ENCODE measurements at places on chromosomes 7 and 10.

- no peak for DNase-seq
Measured at GRCh38 chr10:128708182-128708581, 582.0 kb upstream of the MKI67 start.

GRCh38 chr7:134900166-134900982 is 85.9 kb upstream of the AGBL3 start:
- DNase-seq, result no peak

DNA sequence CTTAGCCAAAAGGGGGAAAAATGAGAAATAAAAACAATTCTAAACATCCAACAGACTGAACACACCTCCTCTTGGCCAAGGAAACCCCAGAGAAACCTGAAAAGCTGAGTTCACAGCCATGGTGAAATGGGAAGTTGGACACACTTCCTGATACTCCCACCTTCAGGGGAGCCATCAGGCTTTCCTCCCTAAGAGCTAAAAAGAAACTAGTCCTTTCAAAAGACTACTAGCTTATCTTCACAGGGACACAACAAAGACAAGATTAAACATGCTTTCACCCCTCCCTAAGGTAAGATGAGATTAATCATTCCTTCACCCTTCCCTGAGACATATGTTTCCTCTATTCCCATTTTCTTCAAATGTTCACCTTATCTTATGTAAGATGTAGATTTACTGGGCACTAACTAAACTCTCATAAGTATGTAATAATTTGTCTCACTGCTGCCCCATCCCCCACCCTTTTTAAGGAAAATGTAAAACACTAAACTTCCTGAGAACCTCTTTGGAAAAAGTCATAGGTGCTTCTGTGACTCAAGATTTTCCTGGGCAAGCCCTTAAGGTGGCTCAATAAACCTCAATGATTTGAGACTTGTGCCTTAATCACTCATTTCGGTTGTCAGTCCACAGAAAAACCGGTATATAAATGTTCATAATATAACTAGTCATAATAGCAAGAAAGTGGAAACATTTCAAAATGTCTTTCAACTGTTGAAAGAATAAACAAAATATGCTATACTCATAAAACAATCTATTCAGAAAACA is 40.5 kb downstream of the HTR7 start:
- no peak for DNase-seq

DNA sequence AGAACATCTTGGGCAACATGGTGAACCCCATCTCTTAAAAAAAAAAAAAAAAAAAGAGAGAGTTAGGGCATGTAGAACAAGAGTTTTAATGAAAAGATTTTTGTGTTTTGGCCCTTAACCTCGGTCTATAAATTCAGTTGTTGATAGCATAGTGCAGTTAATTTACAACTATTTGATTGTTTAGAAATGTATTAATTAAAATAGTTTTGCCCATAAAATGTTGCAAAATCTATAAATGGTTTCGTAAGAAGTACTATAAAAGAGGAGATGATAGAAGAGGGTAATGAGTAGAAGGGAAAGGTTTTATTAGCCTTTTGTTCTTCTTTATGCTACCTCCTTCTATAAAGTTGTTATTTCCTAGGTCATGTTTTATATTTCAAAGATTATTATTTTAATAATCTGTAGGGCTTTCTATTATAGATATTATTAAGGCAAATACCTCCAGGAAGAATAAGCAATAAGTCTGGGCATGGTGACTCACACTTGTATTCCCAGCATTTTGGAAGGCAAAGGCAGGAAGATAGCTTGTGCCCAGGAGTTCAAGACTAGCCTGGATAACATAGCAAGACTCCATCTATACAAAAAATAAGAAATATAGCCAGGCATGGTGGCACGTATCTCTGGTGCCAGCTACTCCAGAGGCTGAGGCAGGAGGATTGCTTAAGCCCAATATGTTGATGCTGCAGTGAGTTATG is 73.3 kb downstream of the MCU start:
- no peak for DNase-seq

DNA sequence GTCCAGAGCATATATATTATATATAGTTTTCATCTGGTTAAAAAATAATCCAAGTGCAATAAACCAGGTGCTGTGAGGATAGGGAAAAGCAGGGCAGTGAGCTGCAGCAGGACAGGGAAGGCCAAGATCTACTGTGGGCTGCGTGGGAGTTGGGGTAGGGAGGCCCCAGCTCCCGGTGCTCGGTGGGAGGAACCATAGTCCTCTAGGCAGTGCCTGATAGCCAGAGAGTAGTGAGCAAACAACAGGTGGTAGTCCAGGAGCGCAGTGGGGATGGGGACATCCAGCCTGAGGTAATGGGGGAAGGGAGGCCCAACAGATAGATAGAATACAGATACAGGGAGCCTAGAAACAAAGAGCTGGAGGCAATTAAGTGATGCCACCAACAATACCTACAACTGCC is 4.1 kb upstream of the BMPR1A start:
- no peak for DNase-seq

- no peak for DNase-seq
Measured at GRCh38 chr7:52959336-52959735, 76.1 kb upstream of the POM121L12 start.

DNA sequence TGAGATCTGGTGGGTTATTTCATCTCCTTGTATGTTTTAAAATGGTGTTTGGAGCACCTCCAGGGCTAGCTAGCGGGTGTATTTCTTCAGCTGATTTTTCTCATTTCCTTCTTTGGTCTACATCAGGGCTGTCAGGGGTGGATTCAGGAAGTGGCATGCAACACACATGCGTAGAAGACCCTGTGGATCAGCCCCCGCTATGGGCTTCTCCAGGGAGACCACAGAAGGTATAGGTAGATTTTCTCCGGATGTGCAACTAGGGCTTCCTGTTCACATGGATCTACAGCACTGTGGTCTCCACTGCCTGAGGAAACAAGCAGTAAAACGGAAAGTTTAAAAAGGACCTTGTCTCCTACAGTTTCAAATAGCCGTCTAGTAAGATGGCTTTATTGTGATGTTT is 10.4 kb downstream of the NUB1 start:
- no peak for DNase-seq

- DNase-seq, result no peak
Measured at GRCh38 chr7:66576646-66577045, 52.0 kb upstream of the KCTD7 start.

GRCh38 chr10:92868036-92868435 is 19.7 kb downstream of the EXOC6 start:
- no peak for DNase-seq

- DNase-seq, result no peak
Measured at GRCh38 chr10:14330388-14331061, at the start of gene FRMD4A. Gene FRMD4A, minus strand, starts transcription at chr10:14330924.

DNA sequence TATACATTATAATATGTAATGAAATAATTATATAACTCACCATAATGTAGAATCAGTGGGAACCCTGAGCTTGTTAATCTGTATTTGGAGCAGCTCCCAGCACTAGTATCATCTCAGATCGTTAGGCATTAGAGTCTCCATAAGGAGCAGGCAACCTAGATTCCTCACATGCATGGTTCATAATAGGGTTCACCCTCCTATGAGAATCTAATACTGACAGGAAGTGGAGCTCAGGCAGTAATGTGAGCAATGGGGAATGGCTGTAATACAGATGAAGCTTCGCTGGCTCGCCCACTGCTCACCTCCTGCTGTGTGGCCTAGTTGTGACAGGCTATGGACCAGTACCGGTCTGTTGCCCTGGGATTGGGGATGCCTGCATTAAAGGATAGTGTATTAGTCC is 49.5 kb downstream of the RSBN1L start:
- DNase-seq, result no peak

DNA sequence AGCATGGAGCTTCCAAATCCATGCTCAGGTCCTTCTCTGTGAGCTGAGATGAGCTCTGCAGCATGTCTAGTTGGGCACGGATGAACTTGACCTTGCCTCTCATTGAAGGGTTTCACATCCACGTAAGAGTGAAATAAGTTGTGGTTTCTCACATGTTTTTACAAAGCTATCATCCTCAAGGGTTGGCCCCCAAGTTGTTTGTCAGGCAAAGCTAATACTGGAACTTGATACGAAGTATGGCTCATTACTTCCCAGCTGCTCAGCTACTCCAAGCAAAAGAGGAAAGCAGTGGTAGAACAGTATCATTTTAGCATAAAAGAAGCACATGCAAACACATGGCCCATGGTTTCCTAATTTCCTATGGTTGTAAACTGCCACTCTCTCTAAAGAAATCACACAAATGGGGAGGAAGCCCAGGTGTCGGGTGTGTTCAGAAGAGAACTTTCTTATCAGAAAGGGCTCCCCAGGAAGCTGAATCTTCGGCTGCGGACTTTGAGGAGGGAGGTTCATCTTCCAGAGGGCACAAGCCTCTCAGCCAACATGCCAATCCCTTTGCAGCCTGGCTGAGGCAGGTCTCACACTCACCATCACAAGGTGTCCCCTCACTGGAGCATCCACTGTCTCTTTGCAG is 45.3 kb downstream of the PDLIM1 start:
- DNase-seq, result no peak

GRCh38 chr7:156031679-156032478 is 219.6 kb upstream of the SHH start:
- DNase-seq, result no peak

DNA sequence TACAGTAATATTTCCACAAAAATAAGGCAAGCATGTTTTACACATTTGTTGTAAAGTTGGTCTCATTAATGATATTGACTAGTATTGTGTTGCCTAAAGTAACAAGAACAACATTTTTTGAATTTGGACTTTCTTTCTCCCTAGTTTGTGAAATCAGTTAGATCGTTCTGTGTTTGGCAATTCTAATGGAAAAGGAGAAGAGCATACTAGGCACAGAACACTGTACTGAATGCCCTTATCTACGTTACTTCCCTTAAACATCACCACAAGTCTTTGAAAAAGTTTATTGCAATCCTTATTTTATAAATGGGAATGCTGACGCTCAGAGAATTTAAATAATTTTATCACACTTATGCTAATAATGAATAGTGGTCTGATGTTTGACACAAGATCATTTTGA is 372.2 kb downstream of the EXOC4 start:
- DNase-seq, result no peak

- DNase-seq, result no peak
Measured at GRCh38 chr7:64485623-64486022, 77.2 kb downstream of the ZNF680 start.

- DNase-seq, result no peak
Measured at GRCh38 chr7:141053626-141054025, 20.2 kb upstream of the TMEM178B start.

DNA sequence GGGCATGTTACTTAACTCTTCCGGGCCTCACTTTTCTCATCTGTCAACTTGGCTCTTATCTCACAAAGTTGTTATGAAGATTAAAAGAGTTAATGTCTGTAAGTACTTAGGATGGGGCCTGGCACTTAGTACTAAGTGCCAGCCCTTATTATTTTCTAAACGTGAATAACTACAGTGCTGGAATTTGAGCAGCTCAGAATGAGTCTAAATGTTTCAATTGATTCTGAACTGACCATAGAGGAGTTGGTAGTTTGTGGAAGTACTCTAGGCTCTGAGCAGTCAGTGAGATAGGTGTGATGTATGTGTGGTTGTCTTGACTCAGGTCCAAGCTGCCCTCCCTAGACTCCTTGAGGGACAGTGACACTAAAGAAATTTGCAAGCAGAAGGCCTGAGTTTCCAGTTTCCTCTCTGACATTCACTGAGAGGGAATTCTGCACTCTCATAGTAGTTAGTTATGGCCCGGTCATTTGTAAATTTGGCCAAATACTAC is 18.5 kb upstream of the JAZF1 start:
- DNase-seq, result no peak

- no peak for DNase-seq
Measured at GRCh38 chr10:91700273-91700672, 67.4 kb upstream of the PPP1R3C start.

DNA sequence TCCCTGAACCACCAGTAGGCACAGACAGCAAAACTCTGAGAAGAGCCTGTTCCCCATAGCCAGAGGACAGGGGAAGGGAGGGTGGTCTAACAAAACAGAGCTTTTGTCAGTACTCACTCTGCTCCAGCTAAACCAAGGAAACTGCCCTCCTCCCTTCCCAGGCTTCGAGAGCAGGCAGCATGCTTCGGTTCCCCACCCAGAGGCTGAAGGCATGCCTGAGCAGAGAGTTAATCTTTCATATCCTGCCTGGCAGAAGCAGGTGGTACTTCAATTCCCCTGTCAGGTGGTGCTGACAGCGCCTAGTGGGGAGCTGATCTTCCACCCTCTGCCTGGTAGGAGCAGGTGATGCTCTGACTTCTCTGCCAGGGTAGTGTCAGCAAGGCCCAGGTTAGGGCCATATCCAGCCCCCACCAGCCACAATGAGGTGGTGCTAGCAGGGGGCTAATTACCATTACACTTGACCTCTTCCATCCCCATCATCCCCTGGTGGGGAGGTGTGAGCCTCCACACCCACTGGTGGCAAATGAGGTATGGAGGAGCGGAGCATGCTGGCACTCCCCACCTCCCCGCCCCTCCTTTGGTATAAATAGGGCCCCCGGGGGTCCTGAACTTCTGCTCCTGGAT is 35.1 kb downstream of the SDK1 start:
- DNase-seq, result no peak

DNA sequence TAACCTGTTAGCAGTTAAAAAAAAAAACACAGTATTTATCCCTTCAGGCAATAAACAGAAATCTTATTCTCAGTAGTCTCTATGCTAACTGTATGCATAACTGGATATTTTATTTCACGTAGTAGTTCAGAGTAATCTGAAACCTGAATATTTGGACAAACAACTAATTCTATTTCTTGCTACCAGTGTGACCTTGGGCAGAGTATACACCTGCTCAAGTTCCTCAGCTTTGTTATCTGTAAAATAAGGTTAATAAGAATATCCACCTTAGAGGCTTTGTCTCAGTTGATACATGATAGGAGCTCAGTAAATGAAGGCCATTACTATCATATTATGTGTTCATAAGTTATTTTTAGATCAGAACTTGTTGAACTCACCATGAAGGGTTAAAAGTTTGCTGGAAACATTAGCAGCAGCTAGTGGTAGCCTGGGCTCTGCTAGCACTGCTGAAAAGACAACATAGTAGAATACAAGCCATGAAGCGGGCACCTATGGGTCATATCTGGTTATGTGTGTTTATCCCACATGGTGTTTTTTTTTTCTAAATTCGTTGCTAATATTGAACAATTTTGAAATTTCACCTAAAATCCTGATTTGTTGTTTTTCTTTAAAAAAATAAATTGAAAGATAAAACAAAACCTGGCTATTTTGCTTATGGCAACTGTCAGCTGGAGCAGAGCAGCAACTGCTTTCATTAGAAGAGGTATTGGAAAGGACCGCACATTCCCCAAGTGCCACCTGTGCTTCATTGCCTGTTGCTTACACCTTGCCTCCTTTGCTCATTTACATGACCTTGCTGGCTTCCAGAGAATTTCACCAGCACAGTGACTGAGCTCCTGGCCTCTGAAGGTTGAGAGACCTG is 303.0 kb downstream of the PRKG1 start:
- no peak for DNase-seq

DNA sequence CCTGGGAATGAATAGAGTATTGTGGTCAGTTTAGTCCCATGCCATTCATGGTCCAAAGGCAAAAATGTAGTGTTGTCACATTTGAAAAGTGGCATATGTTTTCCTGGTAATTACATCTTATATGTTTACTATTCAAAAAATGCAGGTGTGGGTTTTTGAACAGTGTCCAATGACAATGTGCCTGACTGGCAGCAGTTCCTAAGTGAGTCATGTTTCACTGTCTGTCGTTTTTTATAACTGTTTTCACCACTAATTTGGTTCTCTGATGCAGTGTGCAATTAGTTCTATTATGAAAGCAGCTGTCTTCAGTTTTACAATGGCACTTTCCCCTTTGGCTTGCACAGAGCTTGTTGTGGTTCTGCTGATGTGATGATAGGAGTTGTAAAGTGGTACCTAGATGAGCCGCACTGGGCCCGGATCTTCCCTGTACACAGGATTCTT is 162.3 kb downstream of the SEM1 start:
- DNase-seq, result no peak

Measured in mesothelial cell of epicardium (in vitro differentiated cells).